ENCODE measurements at places on chromosomes 3 and 15.

- no peak for DNase-seq
Observed at GRCh38 chr3:69008980-69009379, 4.5 kb downstream of the EOGT start.

- DNase-seq: no peak
Observed at GRCh38 chr3:17133632-17134545, 249.1 kb downstream of the PLCL2 start.

DNA sequence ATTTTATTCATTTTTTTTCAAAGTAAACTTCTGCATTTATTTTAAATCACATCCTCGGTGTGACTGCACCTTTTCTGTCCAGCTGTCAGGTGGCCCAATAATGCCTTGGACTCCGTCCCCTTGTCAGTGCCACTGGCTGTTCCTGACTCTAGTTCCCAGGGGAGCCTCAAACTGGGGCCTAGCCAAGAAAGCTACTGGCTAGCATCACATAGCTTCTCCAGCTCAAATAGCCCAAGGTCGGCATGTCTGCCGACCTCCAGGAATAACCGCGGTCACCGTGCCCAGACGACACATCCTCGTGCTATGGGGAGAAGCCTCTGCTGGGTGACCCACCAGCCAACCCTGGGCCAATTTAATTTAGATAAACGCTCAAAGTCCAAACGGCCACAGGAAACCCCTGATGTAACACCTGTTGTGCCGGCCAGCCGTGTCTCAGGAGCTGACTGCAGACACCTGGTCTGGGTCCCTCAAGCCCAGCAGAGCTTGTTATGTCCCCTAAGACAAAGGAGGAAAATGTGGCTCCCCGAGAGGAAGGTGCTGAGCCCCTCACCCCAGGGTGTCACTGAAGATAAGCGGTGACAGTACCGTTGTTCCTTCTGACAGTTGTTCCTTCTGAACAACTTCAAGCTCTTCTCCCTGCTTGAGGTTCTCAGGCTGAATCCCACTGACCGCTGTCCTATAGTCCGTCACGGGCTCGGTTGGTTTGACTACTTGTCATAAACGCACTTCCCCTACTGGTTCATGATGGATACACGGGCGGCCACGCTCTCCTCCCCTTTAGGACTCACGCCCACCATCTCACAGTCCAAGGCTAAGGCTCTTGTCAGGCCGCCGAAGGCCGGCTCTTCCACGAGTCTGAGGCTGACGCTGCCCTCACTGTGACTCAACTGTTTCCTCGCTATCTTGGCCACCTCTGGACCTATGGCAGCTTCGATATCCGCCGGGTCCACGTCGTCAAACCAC is 126.2 kb downstream of the KLF13 start:
- DNase-seq: no peak

GRCh38 chr15:49044002-49044401 is 2.2 kb downstream of the SECISBP2L start:
- no peak for DNase-seq

GRCh38 chr15:63531586-63531985 is 27.2 kb downstream of the USP3 start:
- no peak for DNase-seq

DNA sequence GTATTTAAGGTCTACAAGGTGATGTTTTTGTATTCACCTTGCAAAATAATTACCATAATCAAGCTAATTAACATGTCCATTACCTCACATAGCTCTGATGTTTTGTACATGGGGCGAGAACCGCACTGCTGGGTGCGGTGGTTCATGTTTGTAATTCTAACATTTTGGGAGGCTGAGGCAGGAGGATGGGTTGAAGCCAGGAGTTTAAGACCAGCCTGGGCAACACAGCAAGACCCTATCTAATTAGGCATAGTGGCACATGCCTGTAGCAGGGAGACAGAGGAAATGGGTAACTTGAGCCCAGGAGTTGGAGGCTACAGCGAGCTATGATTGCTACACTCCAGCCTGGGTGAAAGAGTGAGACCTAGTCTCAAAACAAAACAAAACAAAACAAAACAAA is 248.2 kb upstream of the NSMCE3 start:
- no peak for DNase-seq

GRCh38 chr3:85652360-85652759 is 693.6 kb downstream of the CADM2 start:
- DNase-seq: no peak

- no peak for DNase-seq
Observed at GRCh38 chr15:29676961-29677402, 145.3 kb downstream of the TJP1 start.

Measured in ovary (tissue), 10 donors.